Activated CD4-positive, alpha-beta T cell treated with anti-CD3 and anti-CD28 coated beads, Interleukin-2, amount 50 U/mL, for 1 hour (primary cell): ENCODE measurements at places on chromosomes 1 and 21.

DNA sequence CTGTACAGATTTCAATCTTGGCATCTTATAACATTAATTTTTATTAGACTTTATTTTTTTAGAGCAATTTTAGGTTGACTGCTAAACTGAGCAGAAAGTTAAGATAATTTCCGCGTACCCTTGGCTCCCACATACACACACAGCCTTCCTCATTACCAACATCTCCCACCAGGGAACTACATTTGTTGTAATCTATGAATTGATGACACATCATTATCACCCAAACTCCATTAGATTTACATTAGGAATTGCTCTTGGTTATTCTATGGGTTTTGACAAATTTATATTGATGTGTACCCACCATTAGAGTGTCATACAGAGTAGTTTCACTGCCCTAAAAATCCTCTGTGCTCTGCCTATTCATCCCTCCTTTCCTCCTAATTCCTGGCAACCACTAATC is 56.4 kb upstream of the GRIK3 start:
- DNase-seq: no peak

GRCh38 chr1:56590520-56591011 is 11.2 kb upstream of the PLPP3 start:
- no peak for DNase-seq

DNA sequence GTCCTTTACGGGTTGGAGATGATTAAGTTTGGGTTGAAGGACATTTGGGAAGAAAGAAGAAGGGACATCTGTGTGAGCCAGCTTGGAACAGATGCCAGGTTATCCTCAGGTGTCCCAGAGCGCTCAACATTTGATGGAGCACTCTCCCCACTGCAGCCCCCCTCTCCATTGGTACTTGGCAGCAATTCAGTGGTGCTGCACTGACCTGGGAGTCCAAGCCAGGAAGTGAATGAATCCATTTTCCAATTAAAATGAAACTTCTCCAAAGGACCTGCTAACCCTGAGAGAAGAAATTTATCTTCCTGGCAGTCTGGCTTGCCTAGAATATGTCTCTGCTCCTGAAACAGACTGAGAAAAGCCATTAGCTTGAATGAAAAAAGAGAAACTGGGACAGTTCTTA is 67.1 kb downstream of the FGGY start:
- DNase-seq: no peak

- no peak for DNase-seq
Measured at GRCh38 chr1:82503822-82504221, 703.1 kb downstream of the ADGRL2 start.

- DNase-seq: no peak
Measured at GRCh38 chr1:64161357-64161941, 42.0 kb upstream of the UBE2U start.

DNA sequence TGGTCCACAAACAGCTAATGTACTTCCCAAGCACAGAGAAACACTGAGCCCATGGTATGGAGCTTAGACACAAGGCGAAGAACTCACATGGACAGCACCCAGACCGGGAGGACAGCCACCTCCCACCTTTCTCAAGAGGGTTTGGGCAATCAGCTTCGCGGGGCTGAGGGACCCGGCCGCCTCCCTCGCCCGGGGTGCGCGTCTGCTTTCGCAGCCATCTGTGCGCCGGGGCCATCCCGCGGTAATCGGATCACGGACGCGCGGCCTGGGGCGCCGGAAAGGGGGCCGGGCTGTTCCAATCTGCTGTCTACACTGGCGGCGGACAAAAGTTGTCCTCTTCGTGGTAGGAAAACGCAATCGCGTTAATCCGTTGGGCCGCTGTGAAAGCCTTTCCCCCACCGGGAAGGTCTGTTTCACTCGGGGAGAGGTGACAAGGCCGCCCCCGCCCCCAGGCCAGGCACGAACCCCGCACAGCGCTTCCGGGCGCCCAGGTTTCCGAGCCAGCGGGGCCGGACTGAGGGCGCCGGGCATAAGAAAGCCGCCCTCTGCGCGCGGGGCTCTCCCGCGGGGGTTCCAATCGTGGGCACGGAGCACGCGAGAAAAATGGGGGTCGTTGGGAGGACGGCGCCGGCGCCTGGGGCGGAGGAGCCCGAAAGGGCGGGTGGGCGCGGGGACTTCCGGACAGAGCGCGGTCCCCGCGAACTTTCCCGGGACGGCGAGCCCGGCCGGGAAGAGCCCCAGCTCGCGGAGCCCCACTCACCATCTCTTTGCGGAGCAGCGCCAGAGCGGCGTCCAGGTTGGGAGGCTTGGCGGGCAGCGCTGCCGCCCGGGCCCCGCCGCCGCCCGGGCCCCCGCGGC is 664 bp downstream of the FAM89A start:
- DNase-seq: peak; percentile 16

GRCh38 chr1:83910461-83910860 is 88.5 kb downstream of the TTLL7 start:
- no peak for DNase-seq

DNA sequence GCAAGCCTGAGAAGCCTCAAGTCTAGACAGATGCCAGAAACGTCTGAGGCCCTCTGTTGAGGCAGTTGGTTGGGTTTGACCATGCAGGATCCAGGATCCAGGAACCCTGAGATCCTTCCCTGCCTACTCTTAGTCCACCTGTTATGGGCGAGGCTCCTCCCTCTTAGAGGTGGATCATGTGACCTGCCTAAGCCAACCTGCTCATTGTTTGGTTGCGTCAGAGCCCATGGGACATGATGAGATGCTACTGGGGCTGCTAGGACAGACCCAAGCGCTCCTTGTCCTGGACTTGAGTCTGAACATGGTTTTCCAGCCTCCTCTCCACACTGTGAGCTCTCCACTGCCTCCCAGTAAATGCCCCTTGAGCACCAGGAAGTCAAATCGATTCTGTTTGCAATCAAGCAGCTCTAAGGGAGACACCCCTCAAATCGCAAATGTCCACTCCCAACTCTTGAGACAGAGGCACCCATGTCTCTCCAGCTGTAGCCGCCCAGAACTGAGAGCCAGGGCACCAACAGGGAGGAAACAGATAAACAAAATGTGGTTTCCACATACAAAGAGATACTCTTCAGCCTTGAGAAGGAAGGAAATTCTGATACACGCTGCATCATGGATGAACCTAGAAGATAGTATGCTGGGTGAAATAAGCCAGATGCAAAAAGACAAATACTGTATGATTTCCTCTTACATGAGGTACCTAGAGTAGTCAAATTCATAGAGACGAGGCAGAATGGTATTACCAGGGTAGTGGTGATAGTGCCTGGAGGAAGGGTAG is 31.7 kb upstream of the WNT4 start:
- DNase-seq: no peak

DNA sequence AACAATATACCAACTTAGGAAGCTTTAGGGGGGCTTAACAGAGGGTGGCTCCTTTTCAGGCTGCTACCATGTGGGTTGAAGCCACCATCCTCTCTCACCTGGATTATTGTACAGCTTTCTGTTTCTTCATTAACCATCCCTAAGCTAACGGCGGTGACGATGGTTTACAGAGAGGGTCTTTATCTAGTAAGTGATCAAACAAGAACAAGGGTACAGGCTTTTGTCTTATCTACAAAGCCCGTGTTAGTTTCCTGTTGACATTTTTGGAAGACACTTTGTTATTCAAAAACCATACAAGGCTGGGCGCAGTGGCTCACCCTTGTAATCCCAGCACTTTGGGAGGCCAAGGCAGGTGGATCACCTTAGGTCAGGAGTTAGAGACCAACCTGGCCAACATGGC is 20.4 kb downstream of the SLC25A33 start:
- DNase-seq: no peak

DNA sequence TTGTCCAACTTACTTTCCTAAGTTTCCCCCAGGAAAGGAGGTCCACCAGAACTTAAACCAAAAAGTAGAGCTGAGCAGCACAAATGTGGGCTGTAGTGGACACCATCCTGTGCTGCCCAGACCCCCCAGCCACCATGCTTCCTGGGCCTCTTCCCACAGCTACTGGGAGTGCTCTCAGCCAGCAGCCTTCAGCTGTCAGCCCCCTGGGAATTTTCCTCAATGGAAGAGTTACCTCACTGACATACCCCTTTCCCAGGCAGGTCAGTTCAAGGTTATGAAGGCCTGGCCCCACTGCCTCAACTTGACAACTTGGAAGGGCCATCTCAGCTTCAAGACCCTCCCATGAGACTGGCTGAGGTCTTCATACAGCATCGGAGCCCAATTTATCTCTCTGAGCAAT is 47.7 kb downstream of the CDCP2 start:
- no peak for DNase-seq

- no peak for DNase-seq
Measured at GRCh38 chr1:28111157-28111556, 22.7 kb upstream of the EYA3 start.

GRCh38 chr1:30598571-30599114 is 124.7 kb downstream of the MATN1 start:
- DNase-seq: no peak

DNA sequence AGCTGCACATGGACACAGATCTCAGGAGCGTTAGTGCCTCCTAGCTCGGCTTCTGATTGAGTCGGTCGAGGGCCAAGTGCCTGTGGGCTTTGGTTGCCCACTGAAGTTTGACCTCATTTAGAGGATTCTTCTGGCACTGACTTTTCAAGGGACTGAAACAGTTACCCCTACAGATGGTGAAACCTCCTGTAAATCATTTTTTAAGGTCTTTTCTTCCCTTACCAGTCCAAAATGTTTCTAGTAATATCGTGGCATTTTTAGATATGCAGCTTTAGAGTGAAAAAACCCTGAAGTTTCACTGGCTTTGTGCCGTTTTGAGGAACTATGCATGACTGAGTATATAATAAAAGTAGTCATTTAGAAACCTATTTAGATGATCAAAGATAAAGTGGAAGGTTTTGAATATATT is 34.7 kb upstream of the L1TD1 start:
- DNase-seq: no peak

DNA sequence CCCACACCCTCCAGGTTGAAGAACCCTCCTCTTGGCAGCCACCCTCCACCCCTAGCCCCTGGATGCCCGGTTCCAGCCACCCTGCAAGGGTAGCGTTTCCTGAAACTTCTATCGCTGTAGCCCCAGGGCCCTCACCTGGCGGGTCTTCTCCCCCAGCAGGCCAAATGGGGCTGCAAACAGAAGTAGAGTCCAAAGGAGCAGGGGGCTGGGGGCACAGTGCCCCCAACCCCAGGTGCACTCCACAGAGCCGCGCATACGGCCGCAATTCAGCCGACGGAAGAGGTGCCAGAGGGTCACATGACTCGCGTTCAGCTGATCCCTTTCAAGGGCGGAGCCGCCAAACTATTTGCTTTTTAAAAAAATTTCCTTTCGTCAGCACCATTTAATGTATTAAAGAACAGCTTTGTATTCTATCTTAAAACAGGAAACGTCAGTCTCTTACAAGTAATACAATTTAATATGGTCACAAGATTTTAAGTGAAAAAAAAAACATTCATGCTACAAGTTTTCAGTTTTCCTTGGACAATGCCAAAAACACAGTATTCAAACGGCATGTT is at the start of gene GLMP:
Gene GLMP, minus strand, starts transcription at position 289 of the 557 bp plus-strand sequence. Its CDS starts 34 bp downstream, at position 255.
- DNase-seq: peak; percentile 51

GRCh38 chr1:1208713-1209433 is 2.5 kb upstream of the TNFRSF18 start:
- no peak for DNase-seq

DNA sequence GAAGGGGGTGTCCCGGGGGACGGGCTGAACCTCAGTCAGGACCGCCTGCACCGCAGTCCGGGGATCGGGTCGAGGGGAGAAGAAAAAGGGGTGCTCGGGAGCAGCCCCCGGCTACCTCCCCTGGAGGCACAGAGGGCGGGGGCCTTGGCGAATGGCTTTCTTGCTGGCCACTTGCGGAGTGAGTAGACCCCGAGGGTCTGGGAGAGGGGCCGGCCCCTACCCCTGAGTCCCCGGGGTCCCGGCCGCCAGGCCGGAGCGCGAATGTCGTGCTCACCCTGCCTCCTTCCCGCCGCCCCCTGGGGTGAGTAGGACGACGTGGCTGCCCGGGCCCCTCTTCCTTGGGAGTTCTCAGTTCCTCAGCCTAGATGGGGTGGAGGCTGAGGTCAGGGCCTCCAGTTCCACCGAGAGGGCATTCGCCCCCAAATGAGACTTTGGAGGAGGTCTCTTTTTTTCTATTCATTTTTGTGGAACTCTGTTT is 113.0 kb downstream of the OSBPL9 start:
- DNase-seq: no peak

DNA sequence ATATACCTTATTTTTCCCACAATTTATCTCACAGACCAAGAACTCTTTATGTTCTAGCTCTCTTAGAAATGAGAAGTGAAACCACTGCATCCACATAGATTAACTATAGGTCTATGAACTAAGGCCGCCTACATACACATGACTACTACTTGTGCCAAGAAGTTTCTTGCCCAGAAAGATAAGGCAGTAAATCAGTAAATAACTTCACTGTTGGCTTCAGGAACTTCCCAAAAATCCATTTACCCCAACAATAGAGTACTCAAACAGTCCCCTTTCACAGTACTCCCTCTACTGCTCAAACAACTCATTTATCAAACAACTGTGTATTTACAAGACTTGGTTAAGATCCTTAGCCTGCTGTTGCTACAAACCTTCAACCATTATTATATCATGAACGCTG is 96.5 kb downstream of the NME7 start:
- no peak for DNase-seq

DNA sequence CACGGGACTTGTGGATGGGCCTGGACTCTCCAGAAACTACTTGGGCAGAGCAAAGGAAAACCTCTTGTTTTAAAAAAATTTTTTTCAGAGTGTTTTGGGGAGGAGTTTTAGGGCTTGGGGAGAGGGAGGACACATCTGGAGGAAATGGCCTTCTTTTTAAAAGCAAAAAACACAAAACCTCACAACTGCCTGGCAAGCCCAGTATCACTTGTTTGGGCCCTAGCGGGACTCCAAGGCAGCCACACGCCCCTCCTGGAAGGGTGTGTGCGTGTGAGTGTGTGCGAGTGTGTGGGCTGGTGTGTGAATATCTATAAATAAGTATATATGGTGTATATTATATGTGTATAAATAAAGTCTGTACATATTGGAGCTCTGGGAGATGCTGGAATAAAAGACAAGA is 57.7 kb upstream of the ACTL8 start:
- no peak for DNase-seq

GRCh38 chr1:108636876-108637275 is 24.0 kb downstream of the HENMT1 start:
- DNase-seq: no peak

GRCh38 chr1:153312570-153313186 is at the start of gene PGLYRP3:
PGLYRP3 (minus strand) TSS chr1:153312952; CDS start chr1:153310665, 2,287 bp downstream.
- no peak for DNase-seq

- DNase-seq: no peak
Measured at GRCh38 chr21:41071258-41072171, 96.4 kb upstream of the BACE2 start.

GRCh38 chr21:42424914-42425541 is 21.3 kb downstream of the UBASH3A start:
- DNase-seq: peak; percentile 72

GRCh38 chr1:65141394-65141793 is 6.6 kb upstream of the AK4 start:
- no peak for DNase-seq
